ENCODE measurements at places on chromosomes 1 and 21.

DNA sequence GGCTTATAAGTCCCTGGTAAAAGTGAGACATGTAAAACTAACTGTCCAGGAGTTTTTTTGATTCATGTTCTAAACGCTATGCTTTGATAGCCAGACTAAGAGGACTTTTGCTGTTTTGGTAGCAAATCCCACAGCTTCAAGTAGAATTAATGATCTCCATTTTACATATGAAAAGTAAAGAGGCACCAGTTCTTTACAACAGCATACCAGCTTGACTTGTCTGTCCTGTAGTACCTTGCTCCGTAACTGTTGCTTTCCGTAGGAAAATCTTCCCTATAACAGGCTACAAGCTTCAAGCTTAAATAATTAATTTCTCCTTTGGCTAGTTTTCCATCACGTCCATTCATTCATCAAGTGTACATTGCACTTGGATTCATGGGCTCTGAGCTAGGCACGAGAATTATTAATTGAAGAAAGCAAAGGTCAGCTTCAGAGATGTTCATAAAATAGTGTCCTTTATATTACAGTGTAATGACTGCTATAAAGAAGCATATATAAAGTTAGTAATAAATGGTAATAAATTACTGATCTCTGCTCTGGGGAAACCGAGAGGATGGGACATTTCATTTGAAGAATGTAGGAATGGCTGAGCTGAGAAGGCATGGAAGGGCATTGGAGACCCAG is 29.2 kb downstream of the B3GALT5 start:
- no peak for DNase-seq

DNA sequence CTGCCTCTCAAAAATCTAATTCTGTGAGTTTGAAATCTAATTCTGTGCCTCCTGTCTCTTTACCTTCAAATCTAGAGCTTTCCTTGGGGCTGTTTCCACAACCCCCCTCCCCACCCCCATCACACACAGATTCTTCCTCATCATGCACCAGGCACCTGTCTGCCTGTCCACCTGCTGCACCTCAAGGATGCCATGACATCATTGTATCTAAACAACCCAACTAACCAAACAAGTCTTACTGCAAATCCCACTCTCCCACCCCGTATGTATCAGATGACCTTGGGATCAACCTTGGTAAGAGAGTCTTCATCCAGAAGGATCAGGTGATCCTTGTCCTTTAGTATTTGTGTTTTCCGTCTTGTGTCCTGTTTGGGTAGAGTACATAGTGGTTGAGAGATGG is 102.7 kb upstream of the SIM2 start:
- DNase-seq = no peak

DNA sequence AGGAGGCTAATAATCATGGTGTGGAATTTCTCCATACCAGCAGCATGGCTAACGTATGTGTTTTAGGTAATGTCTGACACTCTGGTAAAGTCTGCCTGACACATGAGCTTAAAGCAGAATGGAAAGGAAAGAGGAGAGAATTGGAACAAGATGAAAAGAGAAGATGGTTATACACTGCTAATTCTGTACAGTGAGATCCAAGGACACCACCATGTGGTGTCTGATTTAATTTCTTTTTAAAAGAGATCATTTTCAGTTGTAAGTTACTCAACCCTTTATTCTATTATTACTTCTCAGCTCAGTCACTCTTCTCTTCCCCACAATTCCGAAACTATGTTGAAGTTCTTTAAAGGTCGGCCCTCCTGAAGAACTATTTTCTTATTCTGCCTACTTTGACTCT is 15.6 kb downstream of the PRKAB2 start:
- no peak for DNase-seq

DNA sequence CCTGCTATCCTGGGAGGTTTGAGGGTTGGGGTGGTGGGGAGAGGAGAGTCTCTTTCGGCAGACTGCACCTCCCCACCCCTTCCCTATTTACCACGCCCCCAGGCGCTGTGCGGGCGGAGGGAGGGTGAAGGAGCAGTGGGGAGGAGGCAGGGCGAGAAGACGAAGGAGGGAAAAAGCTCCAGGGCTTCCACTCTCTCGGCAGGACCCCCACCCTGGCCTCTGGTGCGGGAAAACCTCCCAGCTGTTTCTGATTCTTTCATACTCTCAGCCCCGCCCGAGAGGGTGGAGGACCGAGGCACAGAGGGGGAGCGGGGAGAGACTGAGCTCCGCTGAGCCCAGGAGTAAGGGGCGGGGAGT is 866 bp upstream of the WNT2B start:
- DNase-seq = no peak

GRCh38 chr1:2237773-2238172 is 9.7 kb downstream of the SKI start:
- DNase-seq = no peak

- no peak for DNase-seq
Observed at GRCh38 chr1:119582801-119583200, 65.3 kb downstream of the ZNF697 start.

DNA sequence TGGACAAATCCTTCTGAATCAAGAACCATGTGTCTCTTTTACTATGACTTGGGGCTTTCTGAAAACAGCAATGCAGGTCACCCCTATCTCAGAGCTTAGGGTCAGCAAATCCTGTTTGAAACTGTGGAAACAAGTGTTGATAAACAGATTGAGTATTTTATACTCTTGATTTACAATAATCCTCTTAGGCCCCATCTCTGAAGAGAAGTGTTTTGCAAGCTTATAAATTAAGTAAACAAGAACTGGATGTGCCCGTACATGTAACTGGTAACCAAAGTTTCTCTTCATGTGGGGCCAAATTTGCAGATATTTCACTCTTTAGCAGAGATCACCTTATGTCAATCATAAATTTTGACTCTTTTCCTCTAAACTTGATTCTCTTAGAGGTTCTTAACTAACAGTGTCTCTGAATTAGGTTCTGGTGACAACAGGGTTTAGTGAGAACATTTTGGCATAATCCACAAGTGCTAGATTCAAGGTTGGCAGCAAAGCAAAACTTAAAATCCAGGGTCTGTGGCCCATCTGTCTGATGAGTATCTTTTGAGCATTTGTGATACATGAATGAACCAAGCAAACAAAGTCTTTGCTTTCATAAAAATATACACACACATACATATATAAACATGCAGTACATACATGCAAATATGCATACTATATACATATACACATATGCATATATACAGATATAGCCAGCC is 183.0 kb upstream of the HOOK1 start:
- DNase-seq = no peak

- DNase-seq = no peak
Observed at GRCh38 chr1:84940481-84940880, 47.5 kb upstream of the LPAR3 start.

GRCh38 chr1:229437443-229437842 is 3.5 kb upstream of the ACTA1 start:
- no peak for DNase-seq

DNA sequence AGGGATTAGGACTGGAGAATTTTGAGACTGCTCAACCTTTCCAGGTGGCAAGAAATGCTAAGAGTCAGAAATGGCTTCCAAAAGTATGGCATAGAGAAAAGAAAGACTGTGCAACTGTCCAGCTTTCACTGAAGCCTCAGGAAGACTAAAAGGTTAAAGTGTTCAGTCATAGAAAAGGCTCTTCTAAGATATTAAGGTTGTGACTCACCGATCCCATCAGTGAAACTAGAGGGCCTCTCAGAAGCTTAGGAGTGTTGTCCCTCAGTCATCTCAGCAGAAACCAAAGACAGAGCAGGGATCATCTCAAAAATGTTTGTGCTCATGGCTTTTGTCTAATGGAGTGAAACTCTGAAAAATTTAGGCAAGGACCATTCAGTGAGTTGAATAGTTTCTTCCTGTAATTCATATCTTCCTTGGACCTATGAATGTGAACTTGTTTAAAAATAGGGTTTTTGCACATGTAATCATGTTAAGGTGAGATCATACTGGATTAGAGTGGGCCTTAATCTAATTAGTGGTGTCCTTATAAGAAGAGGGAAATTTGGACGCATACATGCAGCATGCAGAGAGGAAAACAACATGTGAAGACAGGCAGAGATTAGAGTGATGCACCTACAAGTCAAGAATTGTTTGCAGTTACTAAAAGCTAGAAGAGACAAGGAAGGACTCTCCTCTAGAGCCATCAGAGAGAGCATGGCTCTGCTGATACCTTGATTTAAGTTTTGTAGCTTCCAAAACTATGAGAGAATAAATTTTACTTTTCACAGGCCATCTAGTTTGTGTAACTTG is 71.3 kb downstream of the RPE65 start:
- DNase-seq = no peak

- DNase-seq = no peak
Observed at GRCh38 chr1:28526886-28527285, 21.0 kb downstream of the RCC1 start.

GRCh38 chr1:108512239-108513043 is 47.5 kb upstream of the EEIG2 start:
- DNase-seq = no peak

GRCh38 chr1:32907435-32907834 is 6.2 kb upstream of the TMEM54 start:
- no peak for DNase-seq

DNA sequence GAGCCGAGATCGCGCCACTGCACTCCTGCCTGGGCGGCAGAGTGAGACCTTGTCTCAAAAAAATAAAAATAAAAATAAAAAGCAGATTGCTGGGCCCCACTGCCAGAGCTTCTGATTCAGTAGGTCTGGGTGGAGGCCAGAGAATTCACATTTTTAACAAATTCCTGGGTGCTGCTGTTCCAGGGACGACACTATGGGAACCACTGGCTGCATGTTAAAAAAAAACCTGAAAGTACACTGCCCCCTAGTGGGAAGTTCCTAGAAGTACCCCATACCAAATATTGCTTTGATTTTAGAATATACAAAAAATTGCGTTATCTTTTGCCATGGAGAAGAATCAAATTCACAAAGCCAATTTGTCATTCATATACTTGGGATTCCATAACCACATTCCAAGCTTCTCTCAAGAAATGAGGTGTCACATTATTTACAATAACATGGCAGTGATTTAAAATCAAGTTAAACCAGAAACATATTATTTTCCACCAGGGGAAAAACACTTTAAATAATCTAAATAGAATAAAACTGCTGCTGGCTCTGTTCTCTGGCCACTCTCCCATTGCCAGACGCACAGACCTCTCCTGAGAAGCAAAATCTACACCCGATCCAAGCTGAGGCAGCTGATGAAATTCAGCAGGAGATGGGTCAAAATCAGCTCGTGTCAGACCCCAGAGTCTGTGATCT is 27.4 kb downstream of the SYF2 start:
- no peak for DNase-seq

- DNase-seq = no peak
Observed at GRCh38 chr21:41589620-41590175, 81.7 kb upstream of the TMPRSS2 start.

- no peak for DNase-seq
Observed at GRCh38 chr1:214500340-214501055, 50.9 kb downstream of the PTPN14 start.

DNA sequence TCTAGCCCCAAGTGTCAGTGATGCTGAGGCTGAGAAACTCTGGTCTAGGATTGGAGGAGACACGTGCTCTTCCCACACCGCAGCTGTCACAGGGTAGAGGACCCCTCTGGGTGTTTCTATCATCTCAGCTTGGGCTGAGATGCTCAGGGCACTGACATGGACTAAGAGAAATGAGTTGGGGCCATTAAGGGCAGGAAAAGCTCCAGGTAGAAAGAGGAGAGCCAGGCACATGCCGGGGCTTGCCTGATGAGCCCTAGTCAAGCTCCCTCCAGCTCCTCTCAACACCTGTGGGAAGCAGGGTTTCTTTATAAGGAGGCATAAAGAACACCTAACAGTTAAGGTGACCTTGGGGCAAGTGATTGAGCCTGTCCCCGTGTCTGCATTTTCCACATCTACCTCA is 17.3 kb downstream of the ABCA4 start:
- no peak for DNase-seq

DNA sequence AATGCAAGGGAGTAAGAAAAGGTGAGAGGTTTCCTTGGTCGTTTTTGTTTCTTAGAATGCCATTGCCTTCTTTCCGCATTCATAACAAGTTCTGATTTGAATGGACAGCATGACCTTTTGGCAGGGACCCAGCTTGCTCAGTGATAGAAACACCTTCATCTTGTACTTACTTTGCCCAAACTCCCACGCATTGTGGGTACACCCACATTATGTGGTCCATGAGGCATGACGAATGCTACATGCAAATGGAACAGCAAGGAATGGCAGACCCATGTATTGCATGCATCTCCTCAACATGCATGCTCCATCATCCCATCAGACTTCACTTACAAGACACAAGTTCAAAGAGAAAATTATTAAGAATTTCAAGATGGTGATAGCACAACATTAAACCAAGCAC is 102.8 kb downstream of the CDC7 start:
- DNase-seq = no peak

DNA sequence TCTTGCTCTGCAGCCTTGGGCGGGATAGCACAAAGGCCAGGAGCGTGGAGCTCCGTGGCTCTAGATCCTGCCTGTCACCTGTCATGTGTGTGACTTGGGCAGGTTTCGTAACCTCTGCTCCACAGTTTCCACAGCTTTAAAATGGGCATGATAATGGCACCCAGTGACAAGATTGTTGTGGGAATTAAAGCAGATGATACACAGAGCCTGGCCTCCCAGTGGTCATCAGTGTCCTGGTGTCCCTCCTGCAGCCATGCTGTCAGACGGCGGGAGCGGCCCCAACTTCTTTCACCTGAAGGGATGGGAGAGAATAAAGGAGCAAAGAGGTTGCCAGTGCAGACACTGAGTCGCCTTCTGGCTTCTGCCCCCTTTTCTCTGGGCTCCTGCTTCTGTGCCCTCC is 61.5 kb downstream of the SLC37A1 start:
- DNase-seq = peak; percentile 21

DNA sequence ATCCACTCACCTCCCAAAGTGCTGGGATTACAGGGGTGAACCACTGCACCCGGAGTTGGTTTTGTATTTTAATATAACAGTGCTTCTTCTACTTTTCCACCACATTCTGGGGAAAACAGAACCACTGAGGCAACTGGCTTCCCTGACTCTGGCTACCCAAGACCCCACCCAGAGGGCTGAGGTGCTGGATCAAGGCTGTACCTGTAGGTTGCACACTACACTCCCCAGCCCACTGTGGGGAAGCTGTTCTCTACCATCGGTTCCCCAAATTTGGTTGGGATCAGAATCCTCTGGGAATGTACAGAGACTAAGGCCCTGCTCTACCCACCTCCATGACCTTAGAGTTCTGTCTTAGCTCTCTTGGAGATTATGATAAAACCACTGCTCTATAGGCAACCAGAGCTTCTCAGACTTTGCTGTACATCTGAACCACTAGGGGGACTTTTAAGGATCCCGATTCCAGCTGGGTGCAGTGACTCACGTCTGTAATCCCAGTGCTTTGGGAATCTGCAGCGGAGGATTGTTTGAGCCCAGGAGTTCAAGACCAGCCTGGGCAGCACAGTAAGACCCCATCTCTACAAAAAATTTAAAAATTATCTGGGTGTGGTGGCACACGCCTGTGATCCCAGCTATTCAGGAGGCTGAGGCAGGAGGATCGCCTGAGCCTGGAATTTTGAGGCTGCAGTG is 51.6 kb downstream of the GNG4 start:
- DNase-seq = no peak

All from activated CD4-positive, CD25-positive, alpha-beta regulatory T cell treated with anti-CD3 and anti-CD28 coated beads, Interleukin-2, amount 50 U/mL, for 72 hours (primary cell).